ENCODE measurements at places on chromosomes 3 and 15. TPM values are rescaled to one million over a fixed set of nuclear protein-coding genes. Genes with fewer than 3 reads are reported as not detected.

Gene PODXL2
- 2.2 TPM for total RNA-seq

Gene LRRC31
- total RNA-seq: not detected

Gene GRIP2
- total RNA-seq: 3.1 TPM

Gene C3orf85
- total RNA-seq: not detected

Gene ROPN1
- not detected for total RNA-seq

Gene RBPMS2
- 6.9 TPM for total RNA-seq

Gene STAC
- total RNA-seq: 14.2 TPM

Gene SEMA3F
- total RNA-seq: 40.3 TPM
